ENCODE measurements at places on chromosomes 5 and 9.

GRCh38 chr9:93210324-93210973, 26.5 kb downstream of the WNK2 start:
- DNase-seq, result no peak

DNA sequence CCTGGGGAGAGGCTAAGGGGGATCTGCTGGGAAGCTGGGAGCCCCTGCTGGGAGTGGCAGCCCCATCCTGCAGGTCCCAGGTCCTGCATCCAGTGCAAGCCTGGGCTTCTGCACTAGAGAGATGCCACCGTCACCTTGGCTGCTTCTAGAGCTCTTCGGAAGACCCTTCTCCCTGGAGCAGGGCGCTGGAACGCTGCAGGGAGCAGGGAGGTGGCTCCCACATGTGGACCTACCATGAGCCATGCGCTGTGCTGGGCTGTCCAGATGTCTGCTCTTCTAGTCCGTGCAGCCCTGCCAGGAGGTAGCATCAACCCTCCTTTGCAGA, 90.9 kb upstream of the PHYKPL start:
- no peak for DNase-seq

GRCh38 chr9:32578976-32579375, 6.0 kb upstream of the NDUFB6 start:
- DNase-seq, result no peak

DNA sequence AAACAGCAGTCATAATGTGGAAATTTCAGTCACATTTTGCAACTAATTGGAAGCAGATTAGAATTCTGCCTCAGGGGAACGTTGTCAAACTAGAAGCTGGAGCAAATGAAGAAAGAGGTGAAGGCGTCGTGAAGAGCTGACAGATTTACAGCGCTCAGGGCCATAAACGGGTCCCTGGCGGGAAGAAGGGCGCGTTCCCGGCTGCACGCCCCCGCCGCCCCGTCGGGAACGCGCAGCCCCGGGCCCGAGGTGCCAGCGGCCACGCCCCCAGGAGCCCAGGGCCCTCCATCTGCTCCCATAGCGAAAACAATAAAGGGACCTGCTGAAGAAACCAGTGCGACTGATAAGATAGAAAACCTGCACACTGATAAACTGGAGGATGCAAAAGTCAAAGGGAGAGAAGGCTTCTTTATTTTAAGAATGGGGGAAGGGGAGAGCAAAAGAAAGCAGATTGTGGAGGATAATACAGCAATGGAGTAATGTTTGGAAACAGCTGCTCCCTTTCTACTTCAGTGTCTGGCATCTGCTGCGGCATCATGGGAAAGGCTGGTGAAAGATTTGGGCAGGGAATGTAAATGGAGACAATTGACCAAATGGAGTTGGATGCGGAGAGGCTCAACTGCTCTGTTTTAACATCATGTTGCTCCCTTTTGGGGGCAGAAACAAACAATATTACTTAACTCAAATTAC, 11.1 kb downstream of the ZNF608 start:
- DNase-seq, result peak; percentile 91

DNA sequence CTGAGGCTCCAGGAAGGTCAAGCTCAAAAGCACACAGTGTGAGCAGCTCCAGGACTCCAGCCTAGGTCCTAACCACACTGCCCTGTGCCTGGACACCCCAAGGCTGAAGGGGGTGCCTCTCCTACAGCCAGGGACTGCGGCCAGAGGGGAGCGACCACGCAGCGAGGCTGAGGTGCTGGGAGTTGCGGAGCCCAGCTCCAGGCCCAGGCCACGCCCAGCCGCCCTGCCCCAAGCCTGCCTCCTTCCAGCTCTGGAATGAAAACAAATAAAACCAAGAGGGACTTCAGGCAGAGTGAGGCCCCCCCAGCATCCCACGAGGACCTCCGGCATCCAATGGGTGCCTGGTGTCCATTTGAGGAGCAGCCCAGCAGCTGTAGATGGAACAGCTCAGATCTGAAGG, 15.2 kb downstream of the VAV2 start:
- peak; percentile 14 for DNase-seq

DNA sequence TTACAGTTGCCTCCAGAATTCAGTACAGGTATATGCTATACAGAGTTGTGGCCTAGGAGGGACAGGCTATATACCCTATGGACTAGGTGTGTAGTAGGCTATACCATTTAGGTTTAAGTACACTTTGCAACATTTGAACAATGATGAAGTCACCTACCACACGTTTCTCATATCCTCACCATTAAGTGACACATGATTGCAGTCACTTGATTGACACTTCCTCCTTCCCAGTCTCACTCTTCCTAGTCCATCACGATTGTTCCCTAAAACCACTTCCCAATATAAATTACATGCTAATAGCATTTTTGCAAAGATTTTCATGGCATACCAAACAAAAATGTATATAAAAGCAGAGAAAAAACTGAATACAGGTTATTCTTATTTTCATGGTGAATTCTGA, 312.2 kb downstream of the EPB41L4A start:
- no peak for DNase-seq

DNA sequence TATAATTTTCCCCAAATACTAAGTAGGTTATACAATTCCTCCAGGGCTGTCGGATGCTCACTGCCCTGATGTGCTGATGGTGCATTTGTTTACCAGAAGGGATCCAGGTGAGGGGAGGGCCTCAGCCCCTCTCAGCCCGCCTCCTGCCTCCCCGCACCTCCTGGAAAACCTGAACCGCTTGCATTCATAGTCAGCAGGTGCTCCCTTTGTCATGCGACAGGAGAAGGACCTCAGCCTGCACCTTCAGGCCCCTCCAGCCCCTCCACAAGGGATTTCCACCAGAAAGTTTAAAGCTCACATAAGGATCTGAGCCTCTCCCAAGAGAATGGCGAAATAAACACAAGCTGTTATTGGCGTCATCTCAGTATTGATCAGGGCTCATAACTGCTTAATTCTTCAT, 36.5 kb upstream of the NTNG2 start:
- no peak for DNase-seq

Data from lung (tissue), 17 donors.